ENCODE measurements at places on chromosomes 7 and 10. TPM values are rescaled to one million over a fixed set of nuclear protein-coding genes. Genes with fewer than 3 reads are reported as not detected.

The ZNF398 gene
- 14.0 TPM for total RNA-seq

The CFAP46 gene
- total RNA-seq = not detected

The BICC1 gene
- total RNA-seq = not detected

The PPP1R3C gene
- total RNA-seq = not detected

The SPDYE2 gene
- total RNA-seq = 0.36 TPM

The PCGF5 gene
- total RNA-seq = 58.4 TPM

The LAMB1 gene
- total RNA-seq = not detected

The RSPH10B2 gene
- total RNA-seq = not detected

The SH2D4B gene
- total RNA-seq = 0.16 TPM

The AZGP1 gene
- total RNA-seq = not detected

The TRPV5 gene
- total RNA-seq = not detected

The A1CF gene
- total RNA-seq = not detected

The LRRD1 gene
- total RNA-seq = not detected

The FBH1 gene
- 34.2 TPM for total RNA-seq

The SLIT1 gene
- 0.39 TPM for total RNA-seq

The TSPAN12 gene
- not detected for total RNA-seq

The TECPR1 gene
- total RNA-seq = 85.9 TPM

The CPN1 gene
- total RNA-seq = not detected

The ZWINT gene
- 1.1 TPM for total RNA-seq

The PILRA gene
- 5.3 TPM for total RNA-seq

The IFIT1B gene
- total RNA-seq = 0.14 TPM

The LRIT1 gene
- total RNA-seq = not detected

The OLAH gene
- total RNA-seq = 0.34 TPM

The TYSND1 gene
- total RNA-seq = 13.0 TPM

The TAS2R5 gene
- 0.56 TPM for total RNA-seq

The HMX2 gene
- total RNA-seq = not detected

The SMKR1 gene
- 0.22 TPM for total RNA-seq

The SRGN gene
- 342 TPM for total RNA-seq

The MYO3A gene
- not detected for total RNA-seq

The GBF1 gene
- total RNA-seq = 28.8 TPM

The RAMP3 gene
- total RNA-seq = not detected

The IRF5 gene
- 1.7 TPM for total RNA-seq

The CALML5 gene
- total RNA-seq = not detected

The FAM24B gene
- 6.8 TPM for total RNA-seq

The ABCA13 gene
- not detected for total RNA-seq

The GNGT1 gene
- total RNA-seq = not detected

The LIPK gene
- total RNA-seq = not detected

The THSD7A gene
- total RNA-seq = not detected

The ABCB1 gene
- 10.6 TPM for total RNA-seq

The INSYN2A gene
- not detected for total RNA-seq

The CH25H gene
- total RNA-seq = 0.49 TPM

The GOLGA7B gene
- 6.1 TPM for total RNA-seq

The NANOS1 gene
- total RNA-seq = 0.08 TPM

The OR6B1 gene
- total RNA-seq = not detected

The SLC16A9 gene
- total RNA-seq = not detected

The SH2B2 gene
- total RNA-seq = 0.95 TPM

The EIF5AL1 gene
- 0.11 TPM for total RNA-seq

The GIMAP5 gene
- 31.3 TPM for total RNA-seq

The STK31 gene
- total RNA-seq = 0.30 TPM

The LAMB4 gene
- 0.08 TPM for total RNA-seq

The ARL4A gene
- total RNA-seq = 75.9 TPM

The RPEL1 gene
- not detected for total RNA-seq

The CLRN3 gene
- not detected for total RNA-seq

The PSPH gene
- 1.2 TPM for total RNA-seq

The OR2A7 gene
- 5.6 TPM for total RNA-seq

The NPTX2 gene
- not detected for total RNA-seq
